ENCODE measurements at places on chromosomes 7 and 10. TPM values are rescaled to one million over a fixed set of nuclear protein-coding genes. Genes with fewer than 3 reads are reported as not detected.

The SFTPA1 gene
- total RNA-seq = not detected

The VAX1 gene
- not detected for total RNA-seq

DNA sequence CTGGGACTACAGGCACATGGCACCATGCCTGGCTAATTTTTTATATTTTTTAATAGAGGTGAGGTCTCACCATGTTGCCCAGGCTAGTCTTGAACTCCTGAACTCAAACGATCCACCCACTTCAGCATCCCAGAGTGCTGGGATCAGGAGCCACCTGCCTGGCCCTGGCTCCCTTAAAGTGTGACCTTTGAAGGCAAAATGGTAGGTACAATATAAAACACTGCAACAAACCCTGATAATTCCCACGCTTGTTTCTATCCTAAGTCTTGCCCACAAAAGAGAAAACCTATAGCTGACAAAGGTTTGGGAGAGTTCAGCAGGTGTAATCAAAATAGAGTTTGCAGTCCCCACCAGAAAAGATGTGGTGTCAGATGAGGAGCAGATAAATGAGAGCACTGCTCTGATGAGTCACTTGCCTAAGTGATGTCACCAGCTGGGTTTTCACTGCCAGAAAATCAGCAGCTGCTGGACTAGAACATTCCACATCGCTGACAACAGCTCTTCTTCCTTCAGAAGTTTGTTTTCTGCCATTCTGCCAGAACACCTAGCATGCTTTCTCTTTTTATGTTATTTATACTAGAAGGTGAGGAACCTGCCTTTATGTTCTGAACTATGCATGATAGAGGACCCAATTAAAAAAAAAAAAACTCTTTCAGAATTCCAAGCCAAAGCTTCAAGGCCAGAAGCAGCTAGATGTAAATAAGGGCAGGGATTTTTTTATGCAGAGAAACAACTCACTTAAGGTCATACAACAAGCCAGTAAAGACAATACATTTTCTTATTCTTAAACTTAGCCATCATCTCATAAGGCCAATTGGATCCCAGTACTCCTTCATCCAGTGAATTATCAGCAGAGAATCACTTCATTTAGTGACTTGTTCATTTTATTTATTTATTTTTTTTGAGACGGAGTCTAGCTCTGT, 18.0 kb downstream of the PURB start:
- no peak overlapping the region for H3K4me3 ChIP-seq
- no peaks in the 10 kb centered on the region for H3K36me3 ChIP-seq
- DNase-seq = no peak
- no peaks in the 10 kb centered on the region for H3K27me3 ChIP-seq

- no peak for DNase-seq
- H3K36me3 ChIP-seq = no peaks in the 10 kb centered on the region
- no peaks in the 10 kb centered on the region for H3K27me3 ChIP-seq
- H3K4me1 ChIP-seq = no peaks in the 10 kb centered on the region
- no peak overlapping the region for H3K27ac ChIP-seq
- H3K4me3 ChIP-seq = no peak overlapping the region
These were observed 117.5 kb upstream of the HGF start for GRCh38 chr7:81887098-81888090.

DNA sequence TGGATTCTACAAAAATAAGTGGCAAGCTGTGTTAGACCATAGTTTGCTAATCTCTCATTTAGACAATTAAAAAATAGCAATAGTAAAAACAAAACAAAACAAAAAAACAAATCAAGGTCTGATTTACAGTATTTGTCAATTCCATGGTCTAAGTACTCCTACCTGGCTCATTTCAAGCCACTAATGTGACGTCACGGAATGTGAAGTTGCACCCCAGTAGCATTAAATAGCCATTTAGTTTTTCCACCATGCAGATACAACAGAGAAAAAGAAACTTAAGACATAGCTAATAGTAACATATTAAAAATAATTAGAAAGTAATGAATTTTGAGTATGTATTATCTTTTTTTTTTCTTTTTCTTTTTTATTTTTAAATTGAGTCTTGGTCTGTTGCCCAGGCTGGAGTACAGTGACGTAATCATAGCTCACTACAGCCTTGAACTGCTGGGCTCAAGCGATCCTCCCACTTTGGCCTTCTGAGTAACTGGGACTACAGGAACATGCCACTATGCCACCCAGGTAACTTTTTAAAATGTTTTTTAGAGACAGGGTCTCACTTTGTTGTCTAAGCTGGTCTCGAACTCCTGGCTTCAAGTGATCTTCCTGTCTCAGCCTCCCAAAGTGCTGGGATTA, 101.2 kb downstream of the MKX start:
- H3K4me1 ChIP-seq = no peaks in the 10 kb centered on the region
- H3K36me3 ChIP-seq = no peaks in the 10 kb centered on the region
- no peak overlapping the region for H3K4me3 ChIP-seq
- H3K27me3 ChIP-seq = no peaks in the 10 kb centered on the region
- H3K27ac ChIP-seq = no peak overlapping the region

DNA sequence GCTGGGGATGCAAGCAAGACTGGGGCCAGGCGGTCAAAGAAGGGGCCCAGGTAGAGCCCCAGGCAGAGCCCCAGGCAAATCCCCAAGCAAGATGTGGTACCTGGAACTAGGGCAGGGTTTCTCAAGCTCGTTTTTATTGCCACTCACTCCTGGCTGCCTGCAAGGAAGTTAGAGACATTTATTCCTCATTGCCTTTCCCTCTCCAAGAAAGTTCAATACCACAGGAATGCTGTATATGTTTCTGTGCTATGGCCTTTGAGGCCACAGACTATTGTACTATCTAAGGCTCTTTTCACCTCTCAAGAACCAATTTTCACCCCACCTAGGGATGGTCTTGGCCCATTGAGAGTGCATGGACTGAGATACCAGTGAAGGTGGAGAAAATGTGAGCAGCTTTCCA, 71.3 kb downstream of the TACC2 start:
- no peaks in the 10 kb centered on the region for H3K36me3 ChIP-seq
- no peak overlapping the region for H3K27ac ChIP-seq
- no peaks in the 10 kb centered on the region for H3K27me3 ChIP-seq
- H3K4me3 ChIP-seq = no peak overlapping the region
- DNase-seq = no peak
